ENCODE measurements at places on chromosomes 7 and 10. TPM values are rescaled to one million over a fixed set of nuclear protein-coding genes. Genes with fewer than 3 reads are reported as not detected.
A peak's percentile ranks its signal among the peaks of the same experiment; 100 is the strongest.

- no peak for DNase-seq
These were observed 42.7 kb downstream of the LAMB1 start for GRCh38 chr7:107960272-107960671.

- no peak for DNase-seq
These were observed 650.4 kb upstream of the CELF2 start for GRCh38 chr10:10367264-10367663.

DNA sequence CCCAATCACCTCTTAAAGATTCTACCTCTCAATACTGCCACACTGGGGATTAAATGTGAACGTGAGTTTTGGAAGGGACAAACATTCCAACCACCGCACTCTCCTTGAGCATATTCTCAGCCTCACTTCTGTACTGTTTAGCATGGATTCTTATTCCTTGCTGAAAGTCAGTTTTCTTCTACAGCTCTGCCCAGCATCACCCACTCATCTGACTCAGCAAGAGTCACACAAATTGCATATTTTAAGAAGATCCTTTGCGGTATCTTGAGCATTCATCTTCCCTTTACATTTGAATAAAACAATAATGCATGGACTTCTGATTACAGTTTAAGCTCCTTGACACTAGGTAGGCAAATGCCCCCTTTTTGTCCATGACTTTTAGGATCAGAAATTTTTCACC is 251.6 kb upstream of the MKLN1 start:
- peak; percentile 92 for DNase-seq

C10orf105 gene
- total RNA-seq, result not detected

GRCh38 chr10:99080275-99080945 is 155.2 kb downstream of the HPSE2 start:
- DNase-seq, result no peak

- no peak for DNase-seq
These were observed 59.7 kb downstream of the PHTF2 start for GRCh38 chr7:77858278-77858677.

COL17A1 gene
- not detected for total RNA-seq

MAGI2 gene
- total RNA-seq, result 4.1 TPM

WDFY4 gene
- not detected for total RNA-seq

EPDR1 gene
- 5.2 TPM for total RNA-seq

DNA sequence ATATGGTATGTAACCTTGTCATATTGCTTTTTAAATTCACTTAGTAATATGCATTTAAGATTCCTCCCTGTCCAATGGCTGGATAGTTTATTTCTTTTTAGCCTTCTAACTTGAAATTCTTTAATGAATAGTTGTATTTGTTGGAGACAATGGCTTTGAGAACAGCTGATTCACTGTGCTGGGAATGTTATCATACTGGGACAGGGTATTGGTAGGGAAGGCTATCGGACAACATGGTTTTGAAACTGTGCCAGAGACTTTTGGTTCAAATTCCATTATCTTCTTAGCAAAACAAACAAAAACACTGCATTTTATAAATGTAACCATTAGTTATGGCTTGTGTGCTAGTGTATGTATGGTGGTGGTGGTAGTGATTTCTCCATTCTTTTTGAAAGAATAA is 517.1 kb upstream of the ANKRD30A start:
- peak; percentile 3 for DNase-seq

All from GM23248 (cell line).